CD4-positive, alpha-beta memory T cell (primary cell): ENCODE measurements at places on chromosomes 13 and 19. TPM values are rescaled to one million over a fixed set of nuclear protein-coding genes. Genes with fewer than 3 reads are reported as not detected.

DNA sequence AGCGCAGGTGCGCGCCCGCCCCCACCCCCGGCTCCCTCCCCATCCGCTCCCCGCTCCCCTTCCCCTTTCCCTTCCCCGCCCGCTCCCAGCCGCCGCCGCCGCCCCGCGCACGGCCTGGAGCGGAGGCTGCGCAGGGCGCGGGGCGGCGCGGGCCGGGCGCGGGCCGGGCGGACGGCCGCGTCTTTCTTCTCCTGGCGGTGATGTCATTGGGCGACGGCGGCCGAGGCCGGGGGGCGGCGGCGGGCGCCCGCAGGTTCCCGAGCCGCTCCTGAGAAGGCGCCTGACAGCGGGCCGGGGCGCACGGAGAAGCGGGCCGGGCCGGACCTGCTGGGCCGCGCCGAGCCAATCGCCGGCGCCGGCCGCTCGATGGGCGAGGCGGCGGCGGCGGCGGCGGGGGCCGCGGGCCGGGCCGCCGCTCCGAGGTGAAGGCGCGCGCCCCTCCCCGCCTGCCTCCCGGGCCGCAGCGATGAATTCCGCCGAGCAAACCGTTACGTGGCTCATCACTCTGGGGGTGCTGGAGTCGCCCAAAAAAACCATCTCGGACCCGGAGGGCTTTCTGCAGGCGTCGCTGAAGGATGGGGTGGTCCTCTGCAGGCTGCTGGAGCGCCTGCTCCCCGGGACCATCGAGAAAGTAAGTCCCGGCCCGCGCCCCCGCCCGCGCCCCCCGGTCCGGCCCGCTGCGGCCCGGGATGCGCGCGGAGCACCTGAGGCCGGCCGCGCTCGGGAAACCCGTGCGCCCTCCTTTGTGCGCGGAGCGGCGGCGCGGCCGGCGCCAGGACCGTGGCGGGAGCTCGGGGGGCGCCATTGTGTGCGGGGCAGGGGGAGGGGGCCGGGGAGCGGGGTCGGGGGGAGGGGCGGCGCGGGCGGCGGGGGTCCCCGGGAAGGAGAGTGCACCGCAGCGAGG lies at the start of gene ARHGEF7:
Gene ARHGEF7, plus strand, starts transcription at position 250 of the 904 bp plus-strand sequence. Its CDS starts 217 bp downstream, at position 467.
- H3K27me3 ChIP-seq = peaks cover 22% of the 10 kb centered on the region
- no peaks in the 10 kb centered on the region for H3K36me3 ChIP-seq
- H3K4me1 ChIP-seq = peaks cover 13% of the 10 kb centered on the region
- no peak within 1 kb of the TSS for H3K27ac ChIP-seq
- no peak within 1 kb of the TSS for H3K4me3 ChIP-seq

DNA sequence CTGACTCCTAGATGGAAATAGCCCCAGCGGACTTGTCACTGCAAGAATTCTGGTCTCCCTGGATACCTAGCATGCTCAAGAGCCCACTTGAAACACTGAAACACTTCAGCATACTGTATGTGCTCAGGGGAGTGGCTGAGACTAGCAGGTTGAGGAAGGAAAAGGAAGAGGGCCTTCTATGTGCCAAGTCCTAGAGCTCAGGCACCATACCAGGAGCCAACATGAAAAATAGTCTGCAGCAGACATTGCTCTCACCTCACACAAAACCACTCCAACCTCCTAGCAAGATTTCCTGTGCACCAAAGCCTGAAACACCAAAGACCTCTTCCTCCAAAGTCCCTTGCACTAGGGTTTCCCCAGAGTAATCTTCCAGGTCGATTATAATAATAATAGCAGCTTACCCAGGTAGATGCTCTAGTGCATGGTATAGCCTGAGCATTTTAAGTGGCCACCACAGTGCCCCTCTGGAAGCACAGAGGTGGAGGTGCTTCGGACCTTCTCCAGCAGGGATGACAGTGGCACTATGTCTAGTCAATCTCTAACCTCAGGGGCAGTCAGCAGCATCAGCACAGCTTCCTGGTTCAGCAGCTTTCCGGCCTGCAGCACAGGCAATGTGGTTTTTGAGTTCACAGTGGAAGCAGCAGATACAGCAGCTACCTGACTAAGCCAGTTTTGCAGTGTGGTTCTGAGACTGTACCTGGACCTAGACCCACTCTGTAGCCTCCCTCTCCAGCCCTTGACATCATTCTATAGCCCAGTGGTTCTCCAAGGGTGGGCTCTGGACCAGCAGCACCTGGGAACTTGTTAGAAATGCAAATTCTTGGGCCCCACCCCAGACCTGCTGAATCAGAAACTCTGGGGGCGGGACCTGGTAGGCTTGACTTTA lies 45.6 kb upstream of the UBE2L5 start:
- peak overlapping the region; percentile 54 for H3K4me3 ChIP-seq
- H3K36me3 ChIP-seq = no peaks in the 10 kb centered on the region
- DNase-seq = peak; percentile 88
- H3K27ac ChIP-seq = peak overlapping the region; percentile 52
- H3K4me1 ChIP-seq = peaks cover 81% of the 10 kb centered on the region
- no peaks in the 10 kb centered on the region for H3K27me3 ChIP-seq

Gene ANGPTL8
- total RNA-seq = not detected

- no peak overlapping the region for H3K27ac ChIP-seq
- no peaks in the 10 kb centered on the region for H3K27me3 ChIP-seq
- DNase-seq = no peak
- no peaks in the 10 kb centered on the region for H3K36me3 ChIP-seq
- H3K4me1 ChIP-seq = no peaks in the 10 kb centered on the region
Observed at GRCh38 chr13:44759384-44760360, 183.5 kb upstream of the TSC22D1 start.

Gene F7
- not detected for total RNA-seq

GRCh38 chr13:95924389-95924994 lies 128.7 kb downstream of the UGGT2 start:
- no peaks in the 10 kb centered on the region for H3K36me3 ChIP-seq
- H3K4me1 ChIP-seq = no peaks in the 10 kb centered on the region
- no peak overlapping the region for H3K4me3 ChIP-seq
- no peaks in the 10 kb centered on the region for H3K27me3 ChIP-seq

Gene RGL3
- total RNA-seq = not detected

Gene URAD
- not detected for total RNA-seq

Gene ATXN8OS
- not detected for total RNA-seq

- H3K4me3 ChIP-seq = no peak overlapping the region
- DNase-seq = no peak
- H3K4me1 ChIP-seq = no peaks in the 10 kb centered on the region
- no peaks in the 10 kb centered on the region for H3K27me3 ChIP-seq
- no peak overlapping the region for H3K27ac ChIP-seq
Observed at GRCh38 chr13:36251526-36251925, 37.2 kb upstream of the SOHLH2 start.

DNA sequence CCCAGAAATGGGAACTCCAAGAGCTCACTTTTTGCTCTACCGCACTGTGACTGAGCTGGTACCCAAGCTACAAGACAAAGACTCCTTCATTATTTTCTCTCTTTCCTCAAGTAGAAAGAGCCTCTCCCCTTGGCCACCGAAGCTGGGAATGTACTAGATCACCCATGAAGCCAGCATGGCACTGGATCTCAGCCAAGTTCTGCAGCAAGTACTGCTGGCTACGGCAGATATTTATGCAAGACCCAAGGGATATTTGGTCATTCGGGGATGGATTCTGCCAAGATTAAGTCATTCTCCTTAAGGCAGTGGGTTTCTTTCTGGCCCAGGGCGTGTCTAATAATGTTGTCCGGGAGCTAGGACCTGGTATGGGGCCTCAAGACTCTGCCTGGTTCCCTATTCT lies 633.5 kb downstream of the SLITRK1 start:
- H3K4me3 ChIP-seq = no peak overlapping the region
- H3K36me3 ChIP-seq = no peaks in the 10 kb centered on the region
- no peak for DNase-seq
- H3K27me3 ChIP-seq = no peaks in the 10 kb centered on the region
